Aorta (tissue), 5 donors: ENCODE measurements at places on chromosomes 12 and 14. TPM values are rescaled to one million over a fixed set of nuclear protein-coding genes. Genes with fewer than 3 reads are reported as not detected.

The RBMS2 gene
- 67.4 TPM for total RNA-seq

The POTEG gene
- not detected for total RNA-seq

The FAM186B gene
- 0.30 TPM for total RNA-seq

The ASB2 gene
- 53.3 TPM for total RNA-seq

The NRIP2 gene
- total RNA-seq, result 7.8 TPM

The SERPINA5 gene
- total RNA-seq, result 2.3 TPM

The TAC3 gene
- not detected for total RNA-seq

The SPX gene
- total RNA-seq, result not detected

The ATP2B1 gene
- total RNA-seq, result 26.8 TPM

The CRIP1 gene
- total RNA-seq, result 236 TPM

The KRT6C gene
- total RNA-seq, result not detected

The LRRC43 gene
- not detected for total RNA-seq

The PYGL gene
- 78.6 TPM for total RNA-seq

GRCh38 chr12:91523831-91524230 lies 341.2 kb upstream of the DCN start:
- no peak for DNase-seq

DNA sequence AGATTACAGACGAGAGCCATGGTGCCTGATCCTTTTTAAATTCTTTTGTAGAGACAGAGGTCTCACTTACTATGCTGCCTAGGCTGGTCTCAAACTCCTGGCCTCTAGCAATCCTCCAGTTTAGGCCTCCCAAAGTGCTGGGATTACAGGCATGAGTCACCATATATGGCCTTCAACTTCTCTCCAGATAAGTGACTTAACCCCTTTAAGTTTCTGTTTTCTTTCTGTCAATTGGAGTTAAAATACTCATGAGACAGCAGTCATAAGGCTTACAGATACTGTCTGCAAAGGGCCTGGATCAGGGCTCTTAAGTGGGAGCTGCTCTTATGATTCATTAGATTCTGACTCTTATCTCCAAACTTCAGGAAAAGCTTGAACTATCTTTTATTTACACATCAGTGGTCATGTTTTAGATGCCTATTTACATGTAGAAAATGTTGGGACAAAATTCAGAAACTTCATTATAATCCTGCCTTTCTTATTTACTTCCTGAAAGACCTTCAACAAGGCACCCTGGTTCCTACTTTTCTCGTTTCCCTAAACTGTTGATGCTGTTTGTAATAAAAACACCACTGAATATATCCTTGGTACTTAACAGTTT lies 271.5 kb upstream of the TBX3 start:
- DNase-seq, result no peak

DNA sequence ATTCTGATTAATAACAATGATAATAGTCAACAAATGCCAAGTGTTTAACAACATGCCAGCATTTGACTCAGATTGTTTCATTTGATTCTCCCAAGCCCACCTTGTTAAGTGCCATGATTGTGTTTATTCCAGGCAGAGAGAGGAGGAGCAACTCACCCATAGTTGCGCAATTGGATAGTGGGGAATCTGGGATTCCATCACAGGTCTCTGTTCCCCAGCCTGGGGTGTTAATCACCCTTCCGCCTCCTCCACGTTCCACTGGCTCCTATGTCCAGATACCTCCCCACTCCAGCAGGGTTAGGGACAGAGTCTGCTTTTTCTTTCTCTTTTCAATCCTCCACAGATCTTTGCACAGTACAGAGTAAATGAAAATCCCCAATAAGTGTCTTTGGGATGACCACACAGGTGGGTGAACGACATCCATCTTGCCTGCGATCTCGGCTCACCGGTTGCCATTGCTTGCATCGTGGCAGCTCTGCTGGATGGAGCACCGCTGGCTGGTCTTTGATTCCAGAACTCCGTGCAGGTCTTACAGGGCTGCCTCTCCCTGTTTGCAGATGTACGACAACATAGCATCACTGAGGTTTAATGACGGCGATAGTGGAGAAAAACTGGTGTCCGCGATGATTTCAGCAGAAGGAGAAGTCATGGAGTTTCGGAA lies 78.8 kb downstream of the DNAH10 start:
- no peak for DNase-seq

DNA sequence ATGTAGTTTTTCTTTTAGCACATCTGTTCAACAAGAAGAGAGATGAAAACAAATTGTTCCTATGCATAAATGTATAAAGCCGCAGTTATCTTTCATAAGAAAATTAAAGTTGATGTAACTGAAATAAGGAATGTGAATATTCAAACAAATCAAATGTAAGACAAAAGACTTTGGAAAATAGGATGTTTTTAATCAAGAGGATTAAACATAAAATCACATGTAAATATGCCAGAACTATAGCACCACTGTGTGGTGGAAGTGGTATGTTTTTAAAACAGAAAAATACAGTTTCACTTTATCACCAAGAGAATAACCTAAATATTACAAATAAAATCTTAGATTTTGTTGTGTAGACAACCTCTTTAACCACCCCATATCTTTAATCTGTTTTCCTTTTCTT lies 40.4 kb downstream of the CAPS2 start:
- no peak for DNase-seq

- peak; percentile 52 for DNase-seq
Measured at GRCh38 chr12:122226366-122227125, 694 bp upstream of the DIABLO start.

DNA sequence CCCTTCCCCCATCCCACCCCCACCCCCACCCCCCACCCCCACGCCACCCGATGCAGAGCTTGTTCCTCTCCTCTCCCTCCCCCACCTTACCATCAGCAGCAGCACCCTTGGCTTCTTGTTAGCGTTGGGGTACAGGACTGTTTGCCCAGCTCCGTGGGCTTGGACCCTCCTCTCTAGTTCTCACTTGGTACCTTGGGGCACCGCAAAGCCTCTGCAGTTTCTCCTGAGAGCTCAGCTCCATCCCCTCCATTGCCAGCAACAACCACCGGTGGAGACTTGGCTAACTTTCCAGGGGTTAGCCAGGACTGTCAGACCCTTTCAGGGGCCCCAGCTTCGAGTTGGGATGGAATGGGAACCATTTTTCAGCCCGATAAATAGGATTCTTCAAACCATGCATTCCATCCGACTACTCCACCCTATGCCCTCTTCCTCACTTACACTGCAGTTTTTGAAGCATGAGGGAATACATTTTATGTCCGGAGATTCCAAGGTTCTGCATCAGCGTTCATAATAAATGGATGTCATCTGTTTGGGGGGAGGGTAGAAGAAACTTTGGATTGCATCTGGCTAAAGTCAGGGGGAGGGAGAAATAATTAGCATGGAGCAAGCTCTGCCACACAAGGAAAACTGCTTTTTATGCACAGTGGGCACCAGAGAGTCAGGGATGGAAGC lies 1.1 kb downstream of the SCN8A start:
- DNase-seq, result no peak

GRCh38 chr12:10307630-10308029 lies at the start of gene KLRD1:
KLRD1 (plus strand) TSS chr12:10307870; CDS start chr12:10308078, 208 bp downstream.
- no peak for DNase-seq

GRCh38 chr12:2332947-2333346 lies 280.2 kb downstream of the CACNA1C start:
- DNase-seq, result peak; percentile 80

GRCh38 chr12:131836193-131836592 lies 8.0 kb downstream of the MMP17 start:
- DNase-seq, result no peak

GRCh38 chr12:38934686-38935085 lies 29.3 kb upstream of the CPNE8 start:
- DNase-seq, result no peak

DNA sequence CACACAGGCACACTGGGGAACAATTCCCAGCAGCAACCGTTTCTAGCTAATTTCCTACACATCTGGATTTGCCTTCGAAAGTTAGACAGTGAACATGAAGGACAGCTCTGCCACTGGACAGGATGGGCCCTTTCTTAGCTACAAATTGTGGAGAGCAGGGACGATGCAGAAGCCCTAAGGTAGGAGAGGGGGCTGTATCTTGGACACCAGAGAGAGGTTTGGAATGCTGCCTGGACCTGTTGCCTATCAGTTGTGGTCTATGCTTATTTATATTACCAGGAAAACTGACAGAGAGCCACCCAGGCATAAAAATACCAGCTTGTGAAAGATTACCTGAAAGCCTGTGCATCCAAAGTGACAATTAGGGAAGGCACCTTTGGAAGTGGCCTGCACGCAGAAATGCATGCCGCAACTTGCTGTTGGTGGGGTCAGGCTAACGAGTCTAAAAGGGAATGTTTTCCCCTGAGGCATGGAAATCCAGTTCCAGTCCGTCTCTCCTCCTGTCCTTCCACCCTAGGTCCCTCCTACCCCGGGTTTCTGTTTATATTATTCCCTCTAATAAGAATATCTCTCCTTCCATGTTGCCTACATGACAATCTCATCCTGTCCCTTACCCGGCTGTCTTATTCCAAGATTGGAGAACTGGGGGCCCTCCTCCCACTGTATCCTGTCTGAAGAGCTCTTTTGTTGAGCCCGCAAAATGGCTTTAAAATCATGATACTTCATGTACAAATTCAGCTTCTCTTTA lies 60.2 kb downstream of the MDM2 start:
- DNase-seq, result no peak

- no peak for DNase-seq
Measured at GRCh38 chr14:36019126-36019525, 157.4 kb downstream of the PTCSC3 start.

- no peak for DNase-seq
Measured at GRCh38 chr14:96203116-96203515, 1.5 kb upstream of the BDKRB2 start.

DNA sequence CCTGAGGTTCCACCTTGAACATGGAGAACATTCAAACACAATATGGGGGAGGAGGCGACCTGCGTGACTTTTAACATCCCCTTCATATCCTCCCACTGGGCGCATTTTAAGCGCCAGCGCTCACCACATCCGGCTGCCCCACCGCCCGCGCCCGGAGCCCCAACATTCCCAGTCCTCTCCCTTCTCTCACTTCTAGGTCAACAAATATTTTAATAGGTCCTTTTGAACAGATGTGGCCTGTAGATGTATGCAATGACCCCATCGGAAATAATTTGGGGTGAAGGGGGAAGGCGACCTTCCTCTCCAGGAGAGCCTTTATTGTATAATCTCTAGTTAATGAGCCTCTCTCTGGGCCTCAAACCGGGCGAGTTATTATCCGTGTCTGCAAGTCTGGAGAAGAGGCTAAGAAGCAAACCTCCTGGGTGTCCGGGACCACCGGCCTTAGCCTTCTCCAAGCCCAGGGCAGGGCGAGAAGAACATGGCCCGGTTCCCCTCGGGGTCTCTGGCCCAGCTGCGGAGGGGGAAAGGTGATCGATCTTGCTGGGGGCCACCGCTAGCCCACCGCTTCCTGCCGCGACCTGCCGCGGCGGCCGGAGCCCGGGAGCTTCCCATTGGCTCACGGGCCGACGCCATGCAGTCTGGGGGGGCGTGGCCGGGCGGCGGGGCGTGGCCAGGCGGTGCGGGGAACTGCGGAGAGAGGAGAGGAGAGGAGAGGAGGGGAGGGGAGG lies 83.2 kb upstream of the HMGA2 start:
- DNase-seq, result peak; percentile 68

DNA sequence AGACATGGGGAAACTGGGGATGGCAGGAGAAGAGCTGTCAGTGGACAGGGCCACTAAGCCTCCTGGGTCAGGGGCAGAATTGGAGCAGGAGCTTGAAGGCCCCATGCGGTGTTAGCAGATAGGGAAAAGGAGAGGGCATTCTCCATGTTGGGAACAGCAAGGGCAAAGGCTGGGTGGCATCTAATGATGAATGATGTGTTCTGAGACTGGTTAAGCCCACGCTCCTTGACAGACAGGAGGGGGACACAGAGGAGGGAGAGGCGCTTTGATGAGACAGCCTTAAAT lies 63.0 kb downstream of the CLMN start:
- no peak for DNase-seq

GRCh38 chr14:79528828-79529416 lies 682.4 kb downstream of the DIO2 start:
- no peak for DNase-seq

- DNase-seq, result no peak
Measured at GRCh38 chr12:119181202-119181601, 2.5 kb downstream of the HSPB8 start.

- DNase-seq, result peak; percentile 64
Measured at GRCh38 chr14:101505236-101505970, 55.9 kb upstream of the DIO3 start.

DNA sequence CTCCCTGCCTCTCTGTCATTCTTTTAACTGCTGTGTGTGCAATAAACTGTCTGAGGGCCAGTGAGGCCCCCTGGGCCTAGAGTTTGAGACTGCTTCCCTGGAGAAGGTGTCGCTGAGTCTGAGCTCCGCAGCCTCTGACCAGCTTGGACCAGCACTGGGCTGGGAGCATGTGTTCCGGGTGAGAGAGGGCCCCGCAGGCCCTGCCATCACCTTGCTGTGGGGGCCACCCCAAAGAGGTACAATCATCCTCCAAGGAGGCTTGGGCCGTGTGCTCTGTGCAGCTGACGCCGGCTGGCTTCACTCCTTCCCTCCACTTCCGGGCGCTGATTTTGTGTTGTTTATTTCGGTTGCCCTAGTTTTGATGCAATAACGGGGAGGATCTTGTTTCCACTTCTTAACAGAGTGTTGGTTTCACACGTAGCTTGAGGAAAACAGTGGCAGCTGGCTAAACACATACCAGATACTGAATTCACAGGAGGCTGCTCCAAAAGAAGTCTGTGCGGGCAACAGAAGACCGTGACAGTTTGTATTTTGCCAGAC lies 121.6 kb downstream of the TMEM132C start:
- DNase-seq, result no peak

DNA sequence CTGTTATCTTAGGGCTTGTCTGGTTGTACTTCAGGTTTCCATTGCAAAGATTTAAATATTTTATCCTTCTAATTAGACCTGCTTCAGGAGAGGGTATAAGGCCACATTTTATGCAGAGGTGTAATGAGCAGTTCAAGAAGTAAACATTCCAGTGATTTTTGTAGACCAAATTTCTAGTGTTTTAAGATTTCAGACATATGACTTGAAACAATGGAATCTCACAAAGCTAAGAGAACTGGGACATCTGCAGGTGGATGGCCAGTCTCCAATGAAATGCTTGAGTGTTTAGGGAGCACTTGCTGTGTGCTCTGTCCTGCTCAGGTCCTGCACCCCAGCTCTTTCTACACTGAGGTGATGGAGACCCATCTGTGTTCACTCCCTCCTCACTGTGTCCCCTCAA lies 7.9 kb downstream of the C14orf132 start:
- no peak for DNase-seq

GRCh38 chr14:54653712-54654469 lies 87.0 kb downstream of the SAMD4A start:
- DNase-seq, result no peak

GRCh38 chr12:14982991-14983390 lies 10.1 kb downstream of the PDE6H start:
- DNase-seq, result no peak

GRCh38 chr14:102900631-102901571 lies 21.6 kb upstream of the AMN start:
- peak; percentile 59 for DNase-seq

DNA sequence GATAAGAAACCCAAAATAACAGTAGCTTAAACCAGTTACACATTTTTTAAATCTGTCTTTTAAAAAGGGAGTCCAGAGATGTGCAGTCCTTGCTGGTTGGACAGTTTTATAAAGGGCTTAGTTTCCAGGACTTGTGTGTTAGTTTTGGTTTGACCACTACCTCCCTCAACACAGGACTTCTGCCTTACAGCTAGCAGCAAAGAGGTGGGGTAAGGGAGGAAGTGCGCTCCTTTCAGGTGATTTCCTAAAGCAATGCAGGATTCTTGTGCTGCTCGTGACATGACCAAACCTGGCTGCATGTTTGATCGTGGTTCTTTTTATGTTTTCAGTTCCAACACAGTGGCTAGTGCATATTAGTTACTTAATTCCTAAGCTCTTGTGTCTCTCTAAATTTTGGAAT lies 266.2 kb downstream of the TMTC2 start:
- no peak for DNase-seq

- DNase-seq, result no peak
Measured at GRCh38 chr12:84982888-84983287, 53.2 kb downstream of the TSPAN19 start.
